DMS79 treated with DMSO at 0.1 percent for 48 hours (cell line): ENCODE measurements at places on chromosomes 7 and 10.

DNA sequence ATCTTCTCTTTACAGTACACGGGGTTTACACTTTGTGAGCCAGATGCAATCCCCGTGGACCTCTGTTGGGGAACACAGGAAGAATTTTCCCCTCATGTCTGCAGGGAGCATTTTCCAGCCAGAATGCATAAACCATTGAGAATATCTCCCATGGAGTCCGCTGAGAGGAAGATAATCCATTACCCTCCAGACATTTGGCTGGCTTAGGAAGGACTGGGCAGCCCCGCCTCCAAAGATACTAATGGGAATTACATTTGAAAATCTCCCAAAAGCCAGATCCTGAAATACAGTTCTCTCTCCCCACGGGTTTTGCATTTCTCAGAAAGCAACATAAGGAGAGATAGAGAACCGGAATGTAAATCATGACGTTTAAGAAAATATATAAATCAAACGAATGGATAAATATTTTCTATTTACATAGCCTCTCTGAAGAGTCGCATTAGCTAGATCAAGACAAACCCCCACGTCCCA lies 53.5 kb downstream of the TRIL start:
- no peak for DNase-seq

- no peak for DNase-seq
These were observed 84.8 kb upstream of the ASAH2 start for GRCh38 chr10:50336140-50336539.

DNA sequence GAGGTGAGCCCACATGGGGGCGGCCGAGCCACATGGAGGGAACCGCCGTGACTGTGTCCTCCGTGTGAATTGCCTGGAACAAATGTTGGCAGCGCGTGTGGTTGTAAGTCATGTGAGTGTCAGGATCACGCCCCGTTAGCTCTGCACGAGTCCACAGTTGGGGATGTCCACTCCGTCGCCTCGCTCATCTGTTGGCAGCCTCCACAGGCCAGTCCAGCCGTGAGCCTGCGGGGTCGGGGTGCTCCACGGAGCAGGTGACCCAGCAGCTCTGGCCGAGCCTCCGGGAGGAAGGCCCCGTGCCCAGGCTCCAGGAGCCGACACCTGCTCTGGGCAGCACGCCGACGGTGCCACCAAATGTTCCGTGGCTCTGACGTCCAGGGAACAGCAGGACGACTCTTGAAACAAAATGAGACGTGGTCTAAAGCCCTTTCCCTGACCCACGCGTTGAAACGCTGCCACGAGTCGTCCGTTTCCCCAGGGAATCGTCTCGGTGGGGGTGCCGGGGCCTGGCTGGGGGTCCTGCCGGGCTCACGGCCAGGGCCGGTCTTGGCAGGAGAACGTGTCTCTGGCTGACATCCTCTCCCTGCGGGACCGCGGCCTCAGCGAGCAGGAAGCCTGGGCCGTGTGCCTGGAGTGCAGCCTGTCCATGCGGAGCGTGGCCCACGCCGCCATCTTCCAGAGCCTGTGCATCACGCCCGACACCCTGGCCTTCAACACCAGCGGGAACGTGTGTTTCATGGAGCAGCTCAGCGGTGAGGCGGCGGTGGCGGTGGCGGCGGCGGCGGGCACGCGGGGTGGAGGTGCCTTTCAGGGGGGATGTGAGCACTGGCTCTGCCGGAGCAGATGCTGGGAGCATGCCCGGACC lies 7.0 kb downstream of the KNDC1 start:
- no peak for DNase-seq

DNA sequence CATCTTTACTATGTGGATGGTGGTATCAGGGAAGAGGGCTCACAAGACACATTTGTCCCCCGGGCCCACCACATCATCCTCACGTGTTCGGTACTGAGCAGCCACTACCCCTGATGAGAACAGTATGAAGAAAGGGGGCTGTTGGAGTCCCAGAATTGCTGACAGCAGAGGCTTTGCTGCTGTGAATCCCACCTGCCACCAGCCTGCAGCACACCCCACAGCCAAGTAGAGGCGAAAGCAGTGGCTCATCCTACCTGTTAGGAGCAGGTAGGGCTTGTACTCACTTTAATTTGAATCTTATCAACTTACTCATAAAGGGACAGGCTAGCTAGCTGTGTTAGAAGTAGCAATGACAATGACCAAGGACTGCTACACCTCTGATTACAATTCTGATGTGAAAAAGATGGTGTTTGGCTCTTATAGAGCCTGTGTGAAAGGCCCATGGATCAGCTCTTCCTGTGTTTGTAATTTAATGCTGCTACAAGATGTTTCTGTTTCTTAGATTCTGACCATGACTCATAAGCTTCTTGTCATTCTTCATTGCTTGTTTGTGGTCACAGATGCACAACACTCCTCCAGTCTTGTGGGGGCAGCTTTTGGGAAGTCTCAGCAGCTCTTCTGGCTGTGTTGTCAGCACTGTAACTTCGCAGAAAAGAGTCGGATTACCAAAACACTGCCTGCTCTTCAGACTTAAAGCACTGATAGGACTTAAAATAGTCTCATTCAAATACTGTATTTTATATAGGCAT lies 9.1 kb upstream of the CSGALNACT2 start:
- DNase-seq: no peak

GRCh38 chr10:111973306-111973705 lies 210.3 kb downstream of the GPAM start:
- DNase-seq: no peak

DNA sequence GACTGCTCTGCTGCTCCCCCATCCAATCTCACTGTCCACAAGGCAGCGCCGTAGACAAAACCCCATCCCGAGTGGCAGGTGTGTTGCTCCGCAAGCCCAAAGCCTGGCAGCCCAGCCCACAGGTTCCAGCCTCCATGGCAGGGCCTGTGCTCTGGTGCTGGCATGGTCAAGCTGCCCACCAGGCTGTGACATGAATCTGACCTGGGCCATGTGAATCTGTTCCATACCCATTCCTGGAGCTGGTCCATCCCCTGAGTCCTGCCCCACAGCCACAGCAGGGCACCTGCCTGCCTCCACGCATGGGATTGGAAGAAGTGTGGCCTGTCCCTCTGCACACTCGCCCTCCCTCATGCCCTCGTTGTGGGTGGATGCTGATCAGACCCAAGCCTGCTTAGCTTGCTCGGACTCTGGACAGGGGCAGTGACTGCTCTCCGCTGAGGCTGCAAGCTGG lies 128.8 kb downstream of the PTPN20 start:
- no peak for DNase-seq

DNA sequence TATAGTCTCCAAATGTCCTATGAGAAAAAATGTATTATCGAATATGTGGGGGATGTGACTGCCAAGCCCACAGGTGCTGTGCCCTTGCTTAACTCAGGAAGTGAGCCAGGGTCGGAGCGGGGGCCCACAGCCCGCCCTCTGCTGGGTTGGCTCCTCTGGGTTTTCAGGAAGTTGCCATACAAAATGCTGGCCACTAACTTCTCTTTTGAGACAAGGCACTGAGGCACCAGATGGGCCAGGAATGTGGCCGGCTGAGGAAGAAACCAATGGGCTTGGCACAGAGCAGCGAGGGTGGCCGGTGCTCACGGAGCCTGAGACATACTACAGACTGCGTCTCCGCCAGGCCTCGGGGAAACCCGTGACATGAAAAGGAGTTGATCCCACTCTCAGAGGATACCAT lies 58.9 kb downstream of the FAM53B start:
- DNase-seq: no peak

GRCh38 chr10:97821308-97822038 lies 28.2 kb upstream of the GOLGA7B start:
- no peak for DNase-seq

- DNase-seq: no peak
These were observed 7.5 kb upstream of the GGCT start for GRCh38 chr7:30511973-30512662.

- no peak for DNase-seq
These were observed 709.1 kb upstream of the FZD8 start for GRCh38 chr10:36351159-36351558.

DNA sequence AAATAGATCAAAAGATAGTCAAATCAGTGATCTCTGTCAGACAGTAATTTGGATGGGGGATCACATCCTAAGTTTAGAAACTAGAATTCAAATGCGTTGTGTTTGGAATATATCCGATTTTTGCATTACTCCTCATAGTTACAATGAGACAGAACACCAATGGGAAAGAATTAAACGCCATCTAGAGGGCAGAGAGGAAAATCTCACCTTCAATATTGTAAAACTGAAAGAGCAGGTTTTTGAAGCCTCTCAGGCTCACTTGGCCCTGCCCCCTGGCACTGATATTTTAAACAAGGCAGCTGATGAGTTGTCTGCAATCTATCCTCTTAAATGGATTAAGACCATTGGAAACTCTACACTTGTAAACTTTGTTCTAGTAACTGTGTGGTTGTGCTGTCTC lies 17.7 kb downstream of the FRG2B start:
- DNase-seq: peak; percentile 2

- DNase-seq: no peak
These were observed 8.6 kb downstream of the ZNF786 start for GRCh38 chr7:149081914-149082313.

DNA sequence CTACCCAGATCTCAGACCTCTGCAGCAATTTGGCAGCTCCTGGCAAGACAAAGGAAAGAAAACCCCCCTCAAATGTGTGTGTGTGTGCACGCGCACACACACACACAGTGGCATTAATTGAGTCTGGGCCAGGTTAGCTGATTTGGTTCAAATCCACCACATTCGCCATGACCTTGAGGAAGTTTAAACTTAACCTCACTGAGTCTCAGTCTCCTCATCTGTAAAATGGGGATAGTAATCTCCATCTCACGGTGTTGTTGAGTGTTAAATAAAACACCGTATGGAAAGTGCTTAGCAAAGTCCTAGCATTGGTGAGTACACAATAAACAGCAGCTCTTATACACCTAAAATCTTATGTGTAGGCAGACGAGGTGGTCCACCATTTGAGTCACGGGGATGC lies 4.9 kb downstream of the LOXL4 start:
- DNase-seq: no peak

GRCh38 chr10:13893926-13894325 lies 307.2 kb downstream of the PRPF18 start:
- DNase-seq: no peak

DNA sequence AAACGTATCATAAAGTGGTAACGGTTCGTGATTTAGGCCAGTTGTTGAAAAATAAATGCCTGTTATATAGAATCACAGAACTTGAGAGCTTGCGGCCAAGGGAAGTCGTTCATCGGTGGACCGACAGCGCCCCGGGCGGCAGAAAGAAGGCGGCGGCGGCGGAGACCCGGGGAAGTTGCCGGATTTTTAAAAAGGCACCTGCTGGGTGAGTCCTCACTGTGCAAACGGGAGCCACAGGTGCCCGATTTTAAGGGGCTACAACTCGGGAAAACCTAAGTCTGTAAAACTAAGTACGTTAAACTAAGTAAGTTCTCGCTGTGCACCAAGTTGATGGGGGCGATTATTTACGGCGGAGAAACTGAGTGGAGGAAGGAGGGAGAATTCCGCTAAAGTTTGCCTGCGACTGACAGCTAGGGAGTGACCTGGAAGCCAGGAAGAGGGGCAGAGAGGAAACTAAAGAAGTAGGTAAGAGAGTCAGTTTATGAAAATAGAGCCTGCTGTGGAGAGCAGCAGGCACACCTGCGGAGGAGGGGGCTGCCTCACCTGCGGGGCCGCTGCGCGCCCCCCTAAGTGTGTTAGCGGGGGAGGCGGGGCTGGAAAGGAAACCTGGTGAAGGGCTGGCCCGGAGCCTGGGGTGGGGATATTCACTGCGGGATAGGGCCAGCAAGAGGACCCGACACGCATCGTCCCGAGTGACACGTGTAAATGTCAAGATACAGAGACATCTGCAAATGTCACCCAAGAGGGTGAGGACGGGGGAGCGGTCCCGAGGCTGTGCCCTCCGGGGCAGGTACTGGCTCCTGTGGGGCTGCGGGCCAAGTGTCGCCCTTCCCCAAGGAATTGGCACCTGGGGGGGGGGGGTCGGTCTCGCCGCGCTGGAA lies 996 bp downstream of the ADAM12 start:
- DNase-seq: peak; percentile 20

DNA sequence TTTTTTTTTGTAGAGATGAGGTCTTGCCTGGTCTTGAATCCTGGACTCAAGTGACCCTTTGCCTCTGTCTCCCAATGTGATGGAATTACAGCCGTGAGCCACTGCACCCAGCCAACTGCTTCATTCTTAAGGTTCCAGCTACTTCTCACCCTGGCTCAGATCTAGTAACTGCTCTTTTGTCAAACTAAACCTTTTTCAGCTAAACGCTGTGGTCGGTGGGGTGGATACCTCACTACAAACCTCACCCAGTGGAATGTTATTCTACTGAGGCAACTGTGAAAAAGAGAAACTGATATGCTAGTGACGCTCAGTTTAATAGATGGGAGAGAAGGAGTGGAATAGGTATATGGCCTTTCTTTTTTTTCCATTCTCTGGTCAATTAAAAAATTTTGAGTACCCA lies 1.7 kb upstream of the MRLN start:
- no peak for DNase-seq

- DNase-seq: no peak
These were observed 42.6 kb downstream of the GPR37 start for GRCh38 chr7:124723012-124723411.

- no peak for DNase-seq
These were observed 1274.0 kb upstream of the CELF2 start for GRCh38 chr10:9743639-9744038.

DNA sequence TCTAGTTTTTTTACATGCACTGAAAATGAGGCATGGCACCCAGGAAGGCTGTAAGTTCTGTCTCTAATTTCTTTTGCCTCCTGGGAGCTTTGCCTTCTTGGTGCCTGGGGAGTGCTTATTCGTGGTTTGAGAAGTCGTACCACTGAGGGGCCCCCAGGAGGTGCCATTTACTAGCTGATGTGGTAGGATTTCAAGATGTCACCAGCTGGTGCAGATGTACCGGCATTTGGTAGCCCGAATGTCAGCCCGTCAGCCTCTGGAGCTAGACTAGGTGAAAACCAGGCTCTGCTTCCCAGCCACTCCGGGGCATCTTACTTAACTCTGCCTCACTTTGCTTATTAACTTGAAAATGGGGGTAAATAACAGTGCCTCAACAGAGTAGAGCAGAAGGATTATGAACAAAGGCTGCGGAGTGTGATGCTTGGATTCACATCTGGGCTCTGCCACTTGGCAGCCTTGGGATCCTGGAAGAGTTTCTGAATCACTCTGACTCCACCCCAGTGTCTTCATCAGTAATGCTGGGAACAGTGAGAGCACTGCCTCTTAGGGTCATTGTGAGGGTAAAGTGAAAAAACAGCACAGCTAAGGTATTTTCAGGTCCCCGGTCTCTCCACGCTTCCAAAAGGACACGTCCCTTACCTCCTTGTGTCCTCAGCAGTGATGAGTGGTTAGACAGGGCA lies 31.4 kb upstream of the BTBD16 start:
- no peak for DNase-seq

DNA sequence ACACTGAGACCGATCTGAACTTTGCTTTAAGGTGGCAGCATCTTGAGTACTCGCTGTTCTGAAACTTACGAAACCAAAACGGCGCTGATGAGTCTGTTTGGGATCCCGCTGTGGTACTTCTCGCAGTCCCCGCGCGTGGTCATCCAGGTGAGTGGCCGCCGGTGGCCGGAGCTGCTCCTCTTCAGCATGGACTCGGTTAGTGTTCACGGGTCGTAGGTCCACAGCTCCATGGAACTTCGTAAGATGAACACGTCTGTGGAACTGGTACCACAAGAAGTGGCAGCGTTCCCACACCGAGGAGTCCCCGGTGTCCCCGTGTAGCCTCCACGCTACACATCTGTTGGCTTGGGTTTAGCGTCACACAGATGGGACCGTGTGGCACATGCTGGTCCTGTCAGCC lies 10.4 kb upstream of the GET4 start:
- no peak for DNase-seq
